Activated CD4-positive, alpha-beta T cell treated with anti-CD3 and anti-CD28 coated beads, Interleukin-2, amount 50 U/mL, for 24 hours (primary cell): ENCODE measurements at places on chromosomes 13 and 19.

DNA sequence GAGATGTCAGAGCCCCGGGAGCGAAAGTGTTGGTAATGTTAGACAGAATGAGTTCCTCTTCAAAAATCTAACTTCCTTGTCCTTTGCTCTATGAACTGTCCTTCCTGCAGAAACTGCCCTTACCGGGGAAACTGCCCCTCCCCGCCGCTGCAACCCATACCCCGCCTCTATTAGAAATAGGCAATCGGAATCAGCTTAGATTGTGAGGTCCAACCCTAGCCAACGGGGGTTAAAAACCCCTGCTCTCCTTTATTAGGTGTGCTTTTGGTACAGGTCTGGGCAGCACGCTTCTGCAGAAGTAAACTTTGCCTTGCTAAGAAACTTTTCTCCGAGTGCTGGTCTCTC lies 11.5 kb upstream of the CAPNS1 start:
- DNase-seq = no peak

GRCh38 chr13:111217641-111218040 lies 102.5 kb downstream of the ARHGEF7 start:
- no peak for DNase-seq

GRCh38 chr13:68810660-68811059 lies 1297.0 kb upstream of the ATXN8OS start:
- DNase-seq = no peak

DNA sequence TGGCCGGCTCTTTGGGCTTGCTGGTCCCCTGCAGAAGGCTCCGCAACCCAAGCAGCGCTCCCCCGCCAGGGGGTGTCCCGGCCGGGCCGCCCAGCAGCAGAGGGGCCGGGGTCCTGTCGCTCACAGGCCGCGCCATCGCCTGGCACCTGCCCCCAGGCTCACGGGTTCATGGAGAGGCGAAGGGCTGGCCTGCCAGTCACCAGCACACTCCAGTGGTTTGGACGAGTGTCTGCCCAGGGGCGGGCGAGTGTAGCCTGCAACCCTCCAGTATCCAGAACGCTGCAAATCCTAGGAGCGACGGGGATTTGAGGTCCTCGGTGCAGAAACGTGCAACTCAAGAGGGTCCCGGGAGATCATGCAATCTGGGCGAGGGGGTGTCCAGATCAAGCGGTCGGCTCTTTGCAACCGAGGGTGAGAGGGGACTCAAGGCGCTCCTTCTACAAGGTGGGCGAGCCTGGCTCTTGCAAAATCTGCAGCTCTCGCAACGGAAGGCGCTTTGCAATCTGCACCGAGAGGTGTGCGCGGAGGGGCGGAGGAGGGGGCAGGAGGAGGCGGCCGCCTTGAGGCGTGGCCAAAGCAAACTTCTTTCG lies at the start of gene DBP:
Gene DBP (minus strand): TSS at position 521 of the 590 bp plus-strand sequence. CDS start 385 bp downstream, at position 136.
- no peak for DNase-seq

DNA sequence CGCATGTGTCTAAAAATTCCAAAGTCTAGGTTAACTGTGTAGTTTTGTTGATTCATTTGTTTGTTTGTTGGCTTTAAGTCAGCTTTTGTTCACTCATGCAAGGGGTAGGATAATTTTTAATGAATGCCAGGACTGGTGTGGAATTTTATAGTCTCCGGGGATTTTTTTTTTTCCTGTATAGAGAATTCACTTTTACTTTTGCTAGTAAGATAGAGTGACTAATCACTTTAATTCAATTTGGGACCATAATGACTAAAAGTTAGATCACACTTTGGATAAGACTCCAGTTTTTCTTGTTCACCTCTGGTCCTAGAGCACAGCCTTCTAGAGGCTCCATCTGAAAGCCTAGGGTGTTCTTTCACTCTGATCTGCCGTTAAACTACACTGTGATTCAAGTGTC lies 1690.0 kb downstream of the PCDH9 start:
- no peak for DNase-seq

- no peak for DNase-seq
Measured at GRCh38 chr13:40094056-40094455, 438.6 kb downstream of the COG6 start.
